ENCODE measurements at places on chromosomes 12 and 14. TPM values are rescaled to one million over a fixed set of nuclear protein-coding genes. Genes with fewer than 3 reads are reported as not detected.

- peak overlapping the region; percentile 85 for H3K4me3 ChIP-seq
- peaks cover 60% of the 10 kb centered on the region for H3K4me1 ChIP-seq
- H3K27me3 ChIP-seq = no peaks in the 10 kb centered on the region
- peaks cover 8% of the 10 kb centered on the region for H3K36me3 ChIP-seq
- peak; percentile 78 for DNase-seq
Measured at GRCh38 chr12:2963760-2964292, 4.6 kb downstream of the TEAD4 start.

GRCh38 chr12:119369907-119370546 is 35.5 kb downstream of the CCDC60 start:
- no peak overlapping the region for H3K4me3 ChIP-seq
- H3K27ac ChIP-seq = no peak overlapping the region
- H3K36me3 ChIP-seq = no peaks in the 10 kb centered on the region
- H3K27me3 ChIP-seq = no peaks in the 10 kb centered on the region
- peaks cover 16% of the 10 kb centered on the region for H3K4me1 ChIP-seq
- DNase-seq = no peak

- peak; percentile 62 for DNase-seq
- H3K27ac ChIP-seq = no peak overlapping the region
- H3K4me1 ChIP-seq = no peaks in the 10 kb centered on the region
- H3K27me3 ChIP-seq = no peaks in the 10 kb centered on the region
- H3K36me3 ChIP-seq = no peaks in the 10 kb centered on the region
- H3K4me3 ChIP-seq = no peak overlapping the region
Measured at GRCh38 chr14:67934087-67934486, 114.5 kb downstream of the RAD51B start.

Gene MYF5
- total RNA-seq = not detected

Gene KRT4
- total RNA-seq = not detected

Gene HOXC6
- total RNA-seq = not detected

Gene IQSEC3
- not detected for total RNA-seq

Gene KRT72
- not detected for total RNA-seq

Gene ARHGEF25
- total RNA-seq = 11.5 TPM

Gene ACSM4
- total RNA-seq = not detected

Gene SMIM41
- total RNA-seq = not detected

- H3K4me1 ChIP-seq = peaks cover 6% of the 10 kb centered on the region
- H3K27me3 ChIP-seq = no peaks in the 10 kb centered on the region
Measured at GRCh38 chr14:91273885-91274273, 29.4 kb upstream of the GPR68 start.

- no peaks in the 10 kb centered on the region for H3K36me3 ChIP-seq
- DNase-seq = no peak
- no peaks in the 10 kb centered on the region for H3K4me1 ChIP-seq
- no peak overlapping the region for H3K27ac ChIP-seq
Measured at GRCh38 chr12:25853316-25854095, 105.0 kb upstream of the RASSF8 start.

Measured in HepG2 (cell line).